ENCODE measurements at places on chromosomes 3 and 15. TPM values are rescaled to one million over a fixed set of nuclear protein-coding genes. Genes with fewer than 3 reads are reported as not detected.

The GTF2A2 gene
- total RNA-seq, result 25.5 TPM

The ZNF620 gene
- total RNA-seq, result 3.0 TPM

The SSUH2 gene
- under 0.01 TPM for total RNA-seq

The SNTN gene
- not detected for total RNA-seq

The REC114 gene
- not detected for total RNA-seq

The PLOD2 gene
- total RNA-seq, result 649 TPM

The CCDC9B gene
- total RNA-seq, result 75.5 TPM

The AP3B2 gene
- total RNA-seq, result not detected

The CCR3 gene
- total RNA-seq, result not detected

The ULK4 gene
- 7.6 TPM for total RNA-seq

The KCNAB1 gene
- total RNA-seq, result 0.63 TPM

The GOLGA6L10 gene
- 0.94 TPM for total RNA-seq

The SYNPR gene
- not detected for total RNA-seq

The MSL2 gene
- total RNA-seq, result 10.9 TPM

The RPN1 gene
- total RNA-seq, result 497 TPM

The EOMES gene
- not detected for total RNA-seq
